ENCODE measurements at places on chromosomes 2 and 18.

DNA sequence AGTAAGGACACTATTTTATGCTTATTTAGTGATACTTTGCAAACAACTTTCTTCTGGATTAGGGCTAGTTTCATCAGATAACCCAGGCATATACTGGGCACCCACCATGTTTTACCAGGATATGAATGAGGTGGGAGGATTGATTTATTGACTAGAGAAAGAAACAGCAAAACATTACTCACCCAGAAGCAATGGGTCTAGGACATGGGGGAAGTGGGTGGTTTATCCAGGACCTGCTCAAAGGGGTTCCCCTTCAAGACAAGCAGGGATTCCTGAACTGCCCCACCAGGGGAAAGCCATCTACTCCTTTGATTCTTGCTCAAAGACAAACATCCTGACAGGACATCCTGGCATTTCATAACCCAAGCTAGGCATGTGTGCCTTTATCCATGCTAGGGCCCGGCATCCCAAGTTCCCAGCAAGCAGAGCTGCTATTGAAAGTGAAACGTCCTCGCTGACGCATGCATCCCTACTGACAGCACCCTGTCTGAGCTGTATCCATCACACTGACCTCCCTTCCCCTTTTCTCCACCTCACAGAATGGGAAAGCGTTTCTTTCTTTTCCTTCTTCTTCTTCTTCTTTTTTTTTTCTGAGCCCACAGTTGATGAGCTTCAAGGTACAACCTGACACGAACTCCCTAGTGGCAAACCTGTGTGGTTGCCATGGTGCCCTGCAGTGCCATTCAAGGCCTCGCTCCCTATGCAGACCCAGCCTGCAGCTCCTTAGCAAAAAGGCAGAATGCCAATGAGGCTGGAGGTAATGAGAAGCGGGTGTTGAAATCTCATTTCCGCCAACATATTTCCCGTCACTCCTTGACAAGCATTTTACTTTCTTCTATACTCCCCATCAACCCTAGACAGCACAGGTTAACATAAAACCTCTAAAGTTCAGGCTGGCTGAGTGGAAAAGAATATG lies 70.5 kb downstream of the CLHC1 start:
- no peak for DNase-seq

DNA sequence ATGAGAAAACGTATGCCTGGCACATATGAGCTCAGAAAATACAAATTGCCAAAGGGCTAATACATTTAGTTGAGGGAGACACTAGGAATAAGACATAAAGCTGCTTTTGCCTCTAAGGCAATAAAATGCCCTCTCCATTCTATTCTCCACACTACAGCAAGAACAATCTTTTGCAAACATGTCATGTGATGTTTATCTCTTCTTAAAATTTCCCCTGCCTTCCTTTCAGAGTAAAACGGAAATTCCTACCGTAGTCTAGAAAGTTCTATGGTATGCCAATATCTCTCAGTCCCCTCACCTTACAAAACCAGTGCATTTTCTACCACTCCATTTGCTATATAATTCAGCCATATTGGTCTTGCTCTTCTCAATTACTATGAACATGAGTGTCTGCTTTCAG lies 33.1 kb downstream of the C18orf54 start:
- DNase-seq: no peak

DNA sequence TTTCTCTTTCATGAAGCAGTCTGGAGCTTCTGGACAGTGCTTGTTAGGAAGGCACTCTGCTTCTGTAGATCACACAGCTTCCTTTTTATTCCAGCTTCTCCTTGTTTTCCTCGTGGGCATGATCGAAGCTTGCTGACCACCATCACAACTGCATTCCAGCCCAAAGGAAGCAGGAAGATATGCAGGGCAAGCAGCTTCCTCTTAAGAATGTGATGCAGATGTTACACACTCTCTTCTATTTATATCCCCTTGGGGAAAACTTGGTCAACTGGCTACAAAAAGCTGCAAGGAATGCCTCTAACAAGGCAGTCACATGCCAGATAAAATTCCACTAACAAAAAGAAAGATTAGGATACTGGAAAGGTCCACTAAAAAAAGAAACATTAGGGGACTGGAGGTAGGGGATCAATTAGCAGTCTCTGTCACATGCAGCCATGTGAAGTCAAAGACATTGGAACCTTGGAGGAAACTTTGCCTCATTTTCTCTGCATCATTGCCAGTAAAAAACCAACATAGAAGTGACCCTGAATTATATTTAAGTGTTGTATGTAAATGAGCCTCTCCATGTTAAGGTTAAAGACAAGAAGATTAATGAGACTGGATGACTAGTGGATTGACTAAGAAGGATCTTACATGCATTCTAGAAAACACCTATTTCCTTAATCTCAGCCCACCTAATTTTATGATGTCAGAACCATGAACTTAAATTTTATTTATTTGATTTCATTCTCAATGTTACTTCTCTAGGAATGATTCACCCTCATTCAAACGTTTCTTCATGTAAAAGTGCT lies 98.3 kb downstream of the NAB1 start:
- DNase-seq: no peak

- DNase-seq: no peak
Observed at GRCh38 chr2:14910654-14911053, 278.1 kb downstream of the LRATD1 start.

GRCh38 chr2:160345071-160345764 lies 145.1 kb upstream of the ITGB6 start:
- DNase-seq: no peak

GRCh38 chr2:119536707-119537106 lies 7.5 kb upstream of the CFAP221 start:
- no peak for DNase-seq
